ENCODE measurements at places on chromosomes 16 and 17.
A peak's percentile ranks its signal among the peaks of the same experiment; 100 is the strongest.

GRCh38 chr16:81650281-81650680, 128.8 kb upstream of the PLCG2 start:
- DNase-seq = no peak

GRCh38 chr16:67923414-67924116, 8.1 kb downstream of the CTRL start:
- DNase-seq = no peak

- no peak for DNase-seq
These were observed 3.7 kb downstream of the NCOR1 start for GRCh38 chr17:16211590-16211989.

GRCh38 chr17:55561973-55562495, 50.8 kb upstream of the SMIM36 start:
- DNase-seq = no peak

- DNase-seq = no peak
These were observed 25.3 kb downstream of the KLHDC4 start for GRCh38 chr16:87740441-87740840.

GRCh38 chr16:88700322-88700635, 5.9 kb downstream of the RNF166 start:
- DNase-seq = no peak

DNA sequence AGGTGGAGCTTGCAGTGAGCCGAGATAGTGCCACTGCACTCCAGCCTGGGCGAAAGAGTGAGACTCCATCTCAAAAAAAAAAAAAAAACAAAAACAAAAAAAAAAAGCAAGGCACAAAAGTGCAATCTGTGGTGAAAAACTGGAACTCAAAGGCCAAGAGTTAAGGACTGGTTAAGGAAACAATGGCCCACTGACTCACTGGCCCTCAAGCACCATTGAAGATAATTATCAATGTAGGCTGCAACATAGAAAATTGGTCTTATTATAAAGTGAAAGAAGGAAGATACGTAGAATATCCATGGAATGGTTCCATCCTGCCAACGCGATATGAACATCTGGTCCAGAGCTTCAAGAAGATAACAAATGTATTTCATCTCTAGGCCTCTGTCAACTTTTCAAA, 444.2 kb downstream of the SOX9 start:
- no peak for DNase-seq

DNA sequence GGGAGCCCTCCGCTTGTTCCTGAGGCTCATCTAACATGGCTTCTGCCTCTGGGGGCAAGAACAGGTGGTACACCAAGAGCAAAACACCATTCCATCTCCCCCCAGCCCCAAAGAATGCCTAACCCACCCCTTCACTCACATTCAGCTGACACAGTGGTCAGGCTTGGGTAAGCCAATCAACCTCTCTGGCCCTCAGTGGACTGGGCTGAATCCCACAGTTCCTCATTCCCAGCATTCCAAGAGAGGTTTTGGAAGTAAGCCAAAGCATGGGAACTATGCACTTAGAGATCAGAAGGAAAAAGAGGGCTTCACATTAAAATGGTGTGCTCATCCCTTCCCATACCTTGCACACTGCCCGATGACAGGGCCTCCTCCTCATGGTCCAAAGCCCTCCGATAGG, 7.8 kb downstream of the PIGS start:
- peak; percentile 42 for DNase-seq

DNA sequence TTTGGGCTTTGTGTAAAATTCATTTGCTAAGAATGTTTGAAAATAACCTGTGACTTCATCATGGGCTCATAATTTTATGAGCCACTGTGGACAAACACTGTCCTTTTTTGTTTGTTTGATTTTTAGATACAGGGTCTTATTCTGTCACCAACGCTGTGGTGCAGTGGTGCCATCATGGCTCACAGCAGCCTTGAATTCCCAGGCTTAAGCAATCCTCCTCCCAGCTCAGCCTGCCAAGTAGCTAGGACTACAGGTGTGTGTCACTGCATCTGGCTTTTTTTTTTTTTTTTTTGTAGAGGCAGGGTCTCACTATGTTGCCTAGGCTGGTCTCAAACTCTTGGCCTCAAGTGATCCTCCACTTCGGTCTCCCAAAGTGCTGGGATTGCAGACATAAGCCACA, 8.3 kb downstream of the TEX2 start:
- DNase-seq = no peak

GRCh38 chr17:78416791-78417530, 38.5 kb downstream of the PGS1 start:
- DNase-seq = no peak

- no peak for DNase-seq
These were observed 75.9 kb upstream of the TNRC6C start for GRCh38 chr17:77882481-77883212.

GRCh38 chr17:5472511-5472910, 3.7 kb upstream of the DHX33 start:
- no peak for DNase-seq

GRCh38 chr17:39483506-39483905, 22.2 kb downstream of the CDK12 start:
- DNase-seq = no peak

DNA sequence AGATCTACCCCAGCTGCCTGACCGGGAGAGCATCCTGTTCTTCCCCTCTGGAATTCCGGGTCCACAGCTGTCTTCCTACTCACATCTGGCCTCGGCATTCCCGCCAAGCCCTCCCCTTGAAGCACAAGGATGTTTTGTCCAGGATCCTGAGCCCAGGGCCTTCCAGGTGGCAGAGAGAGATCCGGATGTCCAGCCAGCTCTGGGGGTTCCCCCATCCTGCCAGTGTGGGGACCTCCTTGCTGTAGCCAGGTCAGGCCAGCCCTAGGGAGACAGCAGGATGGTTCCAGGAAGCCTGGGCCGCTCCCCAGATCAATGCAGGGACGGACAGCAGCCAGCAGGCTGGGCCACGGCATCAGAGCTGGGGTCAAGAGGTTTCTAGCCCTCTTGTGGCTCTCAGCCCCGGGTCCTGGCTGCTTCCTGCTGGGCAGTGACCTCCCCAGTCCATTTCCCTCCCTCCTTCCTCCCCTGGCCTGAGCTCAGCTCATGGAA, 55.3 kb downstream of the SOCS3 start:
- no peak for DNase-seq

GRCh38 chr16:67190041-67190440, at the start of gene EXOC3L1:
Gene EXOC3L1 (minus strand): TSS chr16:67190136. CDS start chr16:67189676, 460 bp downstream.
- no peak for DNase-seq

DNA sequence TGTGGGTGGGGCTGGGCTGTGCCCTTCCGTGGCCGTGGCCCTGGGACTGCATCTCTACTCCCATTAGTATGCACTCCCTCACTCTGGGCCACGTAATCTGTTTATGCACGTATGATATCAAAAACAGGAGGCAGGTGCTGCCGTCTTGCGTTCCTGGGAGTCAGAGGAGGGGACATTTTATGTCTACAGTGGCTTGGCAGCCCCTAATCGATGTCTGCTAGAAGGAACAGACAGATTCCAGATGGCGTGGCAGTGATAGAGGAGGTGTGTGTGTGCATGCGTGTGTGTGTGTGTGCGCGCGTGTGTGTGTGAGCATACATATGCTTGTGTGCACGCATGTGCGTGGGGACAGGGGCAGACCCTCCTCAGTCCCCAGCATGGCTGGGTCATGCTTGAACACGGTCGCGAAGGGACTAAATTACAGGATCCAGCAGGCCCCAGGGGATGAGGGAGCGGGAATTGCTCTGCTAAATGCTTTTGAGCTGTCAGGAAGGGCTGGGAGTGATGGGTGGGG, 44.7 kb downstream of the SREBF1 start:
- no peak for DNase-seq

- DNase-seq = no peak
These were observed at the start of gene BMERB1 for GRCh38 chr16:15434425-15435215. Gene BMERB1 (plus strand): TSS chr16:15434588. CDS start chr16:15434654, 66 bp downstream.

DNA sequence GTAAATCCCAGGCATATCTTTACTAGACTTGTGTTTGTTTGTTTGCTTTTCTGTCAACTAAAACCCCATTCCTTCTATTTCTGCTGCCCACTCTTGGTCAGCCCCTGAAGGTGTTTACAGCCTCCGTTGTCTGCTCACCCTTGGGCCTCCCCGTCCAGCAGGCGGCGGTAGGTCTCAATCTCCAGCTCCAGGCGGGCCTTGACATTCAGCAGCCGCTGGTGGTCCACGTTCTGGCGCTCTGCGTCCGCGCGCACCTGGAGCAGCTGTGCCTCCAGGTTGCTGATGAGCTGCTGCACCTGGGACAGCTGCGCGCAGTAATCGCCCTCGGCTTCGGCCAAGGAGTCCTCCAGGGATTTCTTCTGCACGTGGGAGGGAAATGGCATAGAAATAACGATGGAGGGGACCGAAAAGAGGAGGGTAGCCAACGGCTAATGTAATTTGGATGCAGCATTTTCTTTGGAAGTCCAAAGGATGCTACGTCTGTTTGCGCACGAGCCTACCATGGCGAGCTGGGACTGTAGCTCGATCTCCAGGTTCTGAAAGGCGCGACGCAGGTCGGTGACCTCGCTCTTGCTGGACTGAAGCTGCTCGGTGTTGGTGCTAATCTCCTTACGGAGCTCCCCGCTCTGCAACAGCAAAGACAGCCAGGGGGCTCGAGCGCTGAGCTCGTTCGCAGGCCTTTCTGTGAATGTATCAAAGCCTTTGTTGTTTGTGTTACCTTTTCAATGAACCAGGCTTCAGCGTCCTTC, 3.9 kb downstream of the KRT12 start:
- DNase-seq = no peak

- no peak for DNase-seq
These were observed 1561.3 kb upstream of the GOT2 start for GRCh38 chr16:60295451-60295850.

GRCh38 chr16:2150418-2151187, 2.2 kb downstream of the RAB26 start:
- DNase-seq = peak; percentile 51

- no peak for DNase-seq
These were observed 81.4 kb upstream of the ELAC2 start for GRCh38 chr17:13099089-13099735.

DNA sequence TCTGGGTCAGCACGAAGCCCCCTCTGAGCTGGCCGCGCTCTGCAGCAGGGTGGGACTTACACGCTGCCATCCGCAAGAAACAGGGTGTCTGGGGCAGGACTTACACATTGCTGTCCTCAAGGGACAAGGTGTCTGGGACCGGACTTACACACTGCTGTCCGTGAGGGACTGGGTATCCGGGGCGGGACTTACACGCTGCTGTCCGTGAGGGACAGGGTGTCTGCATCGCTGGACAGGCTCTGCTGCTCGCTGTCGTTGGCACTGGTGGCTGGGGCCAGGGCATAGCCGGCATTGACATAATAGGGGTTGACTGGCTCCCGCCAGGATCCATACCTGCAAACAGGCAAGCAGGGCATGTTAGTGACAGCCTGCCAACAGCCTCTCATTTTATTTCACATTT, 31.4 kb downstream of the PDIA2 start:
- DNase-seq = no peak

- DNase-seq = no peak
These were observed 38.9 kb upstream of the CSNK2A2 start for GRCh38 chr16:58236831-58237230.

DNA sequence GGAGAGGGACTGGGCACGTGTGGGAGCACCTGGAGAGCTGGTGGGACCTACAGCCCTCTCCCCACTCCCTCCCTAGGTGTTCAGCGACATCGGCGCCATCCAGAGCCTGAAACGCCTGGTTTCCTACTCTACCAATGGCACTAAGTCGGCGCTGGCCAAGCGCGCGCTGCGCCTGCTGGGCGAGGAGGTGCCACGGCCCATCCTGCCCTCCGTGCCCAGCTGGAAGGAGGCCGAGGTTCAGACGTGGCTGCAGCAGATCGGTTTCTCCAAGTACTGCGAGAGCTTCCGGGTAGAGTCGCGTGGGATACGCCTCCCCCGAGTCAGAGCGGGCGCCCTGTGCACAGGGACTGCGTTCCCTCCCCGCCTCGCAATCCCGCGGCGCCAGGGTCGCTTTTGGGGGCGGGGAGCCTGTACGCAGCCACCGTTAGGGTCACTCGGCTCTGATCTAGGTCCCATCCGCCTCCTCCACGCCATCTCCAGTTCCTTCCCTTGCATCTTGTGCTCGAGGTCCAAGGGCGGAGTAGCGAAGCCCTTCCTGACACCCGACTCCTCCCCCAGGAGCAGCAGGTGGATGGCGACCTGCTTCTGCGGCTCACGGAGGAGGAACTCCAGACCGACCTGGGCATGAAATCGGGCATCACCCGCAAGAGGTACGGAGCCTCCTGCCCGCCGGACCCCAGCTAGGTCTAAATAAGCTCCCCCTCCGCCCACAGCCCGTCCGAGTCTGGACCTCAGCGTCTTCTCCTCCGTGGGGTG, 13.0 kb downstream of the SARM1 start:
- DNase-seq = peak; percentile 73

DNA sequence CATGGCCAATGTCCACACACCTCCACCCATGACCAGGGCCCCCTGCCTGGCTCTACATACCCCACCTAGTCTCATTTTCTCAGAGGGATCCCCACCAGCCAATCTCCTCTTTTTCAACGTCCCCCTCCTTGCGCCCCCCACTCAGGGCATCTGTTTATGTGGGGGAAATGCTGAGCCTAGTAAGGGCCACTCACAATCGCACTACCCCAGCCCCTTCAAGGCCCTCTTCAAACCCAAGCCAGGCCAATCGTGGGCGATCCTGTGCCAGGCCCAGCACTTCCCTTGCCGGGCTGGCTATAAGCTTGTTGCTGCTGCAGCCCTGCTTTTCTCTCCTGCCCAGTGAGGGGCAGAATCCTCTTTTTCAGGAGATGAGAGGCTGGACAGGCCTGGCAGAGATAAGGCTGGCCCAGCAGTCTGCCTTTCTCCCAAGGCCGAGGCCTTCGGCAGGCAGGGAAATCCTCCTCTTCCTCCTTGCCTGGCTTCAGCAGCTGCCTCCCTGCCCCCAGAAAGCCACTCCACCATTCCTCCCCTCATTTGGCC, 16.1 kb downstream of the HSD11B2 start:
- no peak for DNase-seq

DNA sequence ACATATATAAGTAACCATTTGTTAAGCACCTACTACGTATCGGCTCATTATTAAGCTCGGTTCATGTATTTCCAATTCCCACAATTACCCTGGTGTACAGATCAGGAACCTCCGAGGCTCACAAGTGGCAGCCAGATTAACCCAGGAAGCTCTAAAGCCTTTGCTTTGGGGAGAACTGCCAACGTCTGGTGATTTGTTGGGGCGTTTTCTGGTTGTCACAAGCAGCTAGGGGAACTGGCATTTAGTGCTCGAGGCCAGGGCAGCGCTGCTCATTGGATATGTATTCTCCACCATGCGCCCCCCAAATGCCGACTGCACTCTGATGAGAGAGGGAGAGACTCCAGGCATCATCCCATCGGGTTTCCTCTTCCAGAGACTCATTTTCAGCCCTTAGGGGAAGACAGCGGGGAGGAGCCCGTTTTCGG, 541 bp downstream of the ZNF18 start:
- DNase-seq = peak; percentile 52

GRCh38 chr17:2485543-2485942, 26.1 kb downstream of the METTL16 start:
- DNase-seq = no peak

GRCh38 chr16:48539485-48540221, 70.3 kb downstream of the N4BP1 start:
- DNase-seq = no peak

DNA sequence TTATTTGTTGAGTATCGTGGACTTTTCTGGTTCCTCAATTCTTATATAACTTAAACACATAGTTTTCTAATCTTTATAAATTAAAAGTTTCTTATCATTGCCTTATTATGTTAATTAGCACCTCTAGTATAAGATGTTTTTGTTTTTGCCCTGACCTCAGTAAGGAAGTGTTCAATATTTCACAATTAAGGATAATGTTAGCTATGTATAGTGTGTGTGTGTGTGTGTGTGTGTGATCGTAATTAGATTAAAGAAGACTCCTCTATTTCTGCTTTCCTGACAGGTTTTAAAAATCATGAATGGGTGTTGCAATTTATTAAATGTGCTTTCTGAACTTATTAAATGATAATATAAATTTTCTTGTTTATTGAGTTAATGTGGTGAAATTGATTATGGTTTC, 12.0 kb downstream of the IL21R start:
- no peak for DNase-seq
